T-cell (primary cell): ENCODE measurements at places on chromosomes 12 and 14.
A peak's percentile ranks its signal among the peaks of the same experiment; 100 is the strongest.

DNA sequence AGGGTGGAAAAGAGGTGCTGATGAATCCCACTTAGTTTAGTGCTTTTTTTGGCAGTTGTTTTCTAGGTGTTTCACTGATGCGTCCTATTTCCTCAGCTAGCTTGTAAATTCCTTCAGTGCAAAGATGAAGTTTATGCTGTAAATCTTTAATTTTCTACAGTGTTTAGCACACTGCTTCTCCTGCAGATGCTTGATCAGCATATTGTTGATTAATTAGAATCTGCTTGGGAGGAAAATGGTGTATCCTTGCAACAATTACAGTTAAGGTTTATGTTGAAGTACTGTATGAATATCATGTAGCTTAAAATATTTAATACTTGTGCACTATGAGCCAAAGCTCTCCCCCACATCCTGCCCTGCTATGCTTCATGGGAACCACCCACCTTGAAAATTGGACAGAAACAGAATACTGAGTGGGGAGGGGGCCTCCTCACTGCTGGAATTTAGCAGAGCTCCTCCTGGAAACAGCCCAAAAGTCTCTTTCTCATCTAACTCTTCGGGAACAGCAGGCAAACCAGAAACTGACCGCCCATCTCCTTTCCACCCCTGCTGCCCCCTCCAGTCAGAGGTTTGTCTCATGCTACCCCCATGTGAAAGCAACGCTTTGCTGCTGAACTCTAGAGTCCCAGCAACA, 20.3 kb upstream of the DHRS4 start:
- no peaks in the 10 kb centered on the region for H3K4me1 ChIP-seq
- no peak overlapping the region for H3K27ac ChIP-seq
- no peak for DNase-seq
- H3K27me3 ChIP-seq, result no peaks in the 10 kb centered on the region
- H3K4me3 ChIP-seq, result no peak overlapping the region

DNA sequence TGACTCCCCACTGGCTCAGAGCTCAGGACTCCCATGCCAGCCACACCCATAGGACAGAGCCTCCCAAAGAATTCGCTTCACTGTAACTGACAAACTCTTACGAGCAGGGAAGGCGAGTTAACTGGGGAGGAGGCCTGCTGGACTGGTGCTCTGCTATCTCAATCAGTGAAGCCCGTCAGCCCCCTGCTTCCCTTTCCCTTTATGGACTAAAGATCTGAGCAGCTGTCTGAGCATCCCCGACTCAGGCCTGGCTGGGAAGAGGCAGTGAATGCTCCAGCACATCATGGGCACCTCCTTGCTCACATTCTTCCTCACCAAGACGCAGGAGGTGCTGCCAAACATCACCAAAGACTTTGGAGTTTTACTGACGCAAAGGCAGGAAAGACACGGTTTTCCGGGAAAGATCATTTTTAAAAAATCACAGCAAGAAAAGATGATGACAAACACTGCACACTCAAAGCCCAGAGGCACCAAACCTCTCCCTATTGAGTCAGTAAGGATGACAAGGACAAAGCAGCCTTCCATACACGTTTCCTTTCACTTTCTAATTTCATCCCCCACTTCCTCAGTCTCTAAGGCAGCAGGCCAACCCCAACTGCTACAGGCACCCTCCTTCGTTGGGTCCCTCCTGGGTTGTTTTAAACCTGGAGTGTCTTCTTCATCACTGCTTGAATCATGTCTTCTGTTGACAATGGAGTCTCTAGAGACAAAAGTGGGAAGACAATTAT, 45.0 kb upstream of the P2RX7 start:
- H3K36me3 ChIP-seq, result no peaks in the 10 kb centered on the region
- DNase-seq, result no peak
- peaks cover 4% of the 10 kb centered on the region for H3K4me1 ChIP-seq
- H3K27me3 ChIP-seq, result no peaks in the 10 kb centered on the region
- no peak overlapping the region for H3K4me3 ChIP-seq

- no peaks in the 10 kb centered on the region for H3K4me1 ChIP-seq
- no peak overlapping the region for H3K4me3 ChIP-seq
- H3K36me3 ChIP-seq, result no peaks in the 10 kb centered on the region
- no peak for DNase-seq
- H3K27ac ChIP-seq, result no peak overlapping the region
- H3K27me3 ChIP-seq, result no peaks in the 10 kb centered on the region
Observed at GRCh38 chr14:60211153-60211552, 37.9 kb upstream of the PPM1A start.

DNA sequence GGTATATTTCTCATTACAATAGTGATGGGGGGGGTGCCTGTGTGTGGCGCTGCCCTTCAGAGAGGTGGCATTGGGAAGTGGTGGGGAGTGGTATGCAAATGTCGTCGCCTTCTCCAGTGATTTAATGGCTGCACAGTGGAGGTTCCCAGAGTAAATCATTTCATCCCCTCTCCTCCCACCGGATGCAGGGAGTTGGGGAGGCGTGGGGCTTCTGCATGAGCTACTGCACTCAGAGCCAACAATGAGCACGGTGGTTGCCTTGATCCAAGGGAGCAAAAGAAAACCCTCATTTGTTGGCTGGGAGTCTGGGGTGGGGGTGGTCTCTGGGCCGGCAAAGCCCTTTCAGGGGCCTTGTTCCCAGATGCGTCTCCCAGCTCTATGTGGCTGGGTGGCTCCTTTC, 124.3 kb downstream of the AACS start:
- no peak overlapping the region for H3K27ac ChIP-seq
- H3K4me1 ChIP-seq, result no peaks in the 10 kb centered on the region
- DNase-seq, result no peak
- H3K4me3 ChIP-seq, result no peak overlapping the region
- no peaks in the 10 kb centered on the region for H3K36me3 ChIP-seq

DNA sequence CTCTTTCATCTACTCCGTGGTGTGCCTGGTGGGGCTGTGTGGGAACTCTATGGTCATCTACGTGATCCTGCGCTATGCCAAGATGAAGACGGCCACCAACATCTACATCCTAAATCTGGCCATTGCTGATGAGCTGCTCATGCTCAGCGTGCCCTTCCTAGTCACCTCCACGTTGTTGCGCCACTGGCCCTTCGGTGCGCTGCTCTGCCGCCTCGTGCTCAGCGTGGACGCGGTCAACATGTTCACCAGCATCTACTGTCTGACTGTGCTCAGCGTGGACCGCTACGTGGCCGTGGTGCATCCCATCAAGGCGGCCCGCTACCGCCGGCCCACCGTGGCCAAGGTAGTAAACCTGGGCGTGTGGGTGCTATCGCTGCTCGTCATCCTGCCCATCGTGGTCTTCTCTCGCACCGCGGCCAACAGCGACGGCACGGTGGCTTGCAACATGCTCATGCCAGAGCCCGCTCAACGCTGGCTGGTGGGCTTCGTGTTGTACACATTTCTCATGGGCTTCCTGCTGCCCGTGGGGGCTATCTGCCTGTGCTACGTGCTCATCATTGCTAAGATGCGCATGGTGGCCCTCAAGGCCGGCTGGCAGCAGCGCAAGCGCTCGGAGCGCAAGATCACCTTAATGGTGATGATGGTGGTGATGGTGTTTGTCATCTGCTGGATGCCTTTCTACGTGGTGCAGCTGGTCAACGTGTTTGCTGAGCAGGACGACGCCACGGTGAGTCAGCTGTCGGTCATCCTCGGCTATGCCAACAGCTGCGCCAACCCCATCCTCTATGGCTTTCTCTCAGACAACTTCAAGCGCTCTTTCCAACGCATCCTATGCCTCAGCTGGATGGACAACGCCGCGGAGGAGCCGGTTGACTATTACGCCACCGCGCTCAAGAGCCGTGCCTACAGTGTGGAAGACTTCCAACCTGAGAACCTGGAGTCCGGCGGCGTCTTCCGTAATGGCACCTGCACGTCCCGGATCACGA, 2.2 kb downstream of the SSTR1 start:
- H3K27me3 ChIP-seq, result peaks cover 53% of the 10 kb centered on the region
- DNase-seq, result no peak
- H3K27ac ChIP-seq, result no peak overlapping the region

DNA sequence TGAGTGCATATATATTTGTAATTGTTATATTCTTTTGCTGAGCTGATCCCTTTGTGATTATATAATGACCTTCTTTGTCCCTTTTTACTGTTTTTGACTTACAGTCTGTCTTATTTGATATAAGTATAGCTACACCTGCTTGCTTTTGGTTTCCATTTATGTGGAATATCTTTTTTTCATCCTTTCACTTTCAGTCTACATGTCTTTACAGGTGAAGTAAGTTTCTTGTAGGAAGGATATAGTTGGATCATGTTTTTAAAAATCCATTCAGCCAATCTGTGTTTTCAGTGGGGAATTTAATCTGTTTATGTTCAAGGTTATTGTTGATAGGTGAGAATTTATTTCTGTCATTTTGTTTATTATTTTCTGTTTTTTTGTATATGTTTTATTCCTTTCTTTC, 12.1 kb downstream of the GZMH start:
- H3K36me3 ChIP-seq, result no peaks in the 10 kb centered on the region
- no peaks in the 10 kb centered on the region for H3K4me1 ChIP-seq
- H3K27ac ChIP-seq, result no peak overlapping the region
- H3K27me3 ChIP-seq, result peaks cover 21% of the 10 kb centered on the region

GRCh38 chr14:106395456-106396050, 869.2 kb downstream of the TMEM121 start:
- no peaks in the 10 kb centered on the region for H3K36me3 ChIP-seq
- H3K27me3 ChIP-seq, result peaks cover 16% of the 10 kb centered on the region
- peak; percentile 38 for DNase-seq
- peak overlapping the region; percentile 30 for H3K27ac ChIP-seq
- peaks cover 14% of the 10 kb centered on the region for H3K4me1 ChIP-seq
- no peak overlapping the region for H3K4me3 ChIP-seq

DNA sequence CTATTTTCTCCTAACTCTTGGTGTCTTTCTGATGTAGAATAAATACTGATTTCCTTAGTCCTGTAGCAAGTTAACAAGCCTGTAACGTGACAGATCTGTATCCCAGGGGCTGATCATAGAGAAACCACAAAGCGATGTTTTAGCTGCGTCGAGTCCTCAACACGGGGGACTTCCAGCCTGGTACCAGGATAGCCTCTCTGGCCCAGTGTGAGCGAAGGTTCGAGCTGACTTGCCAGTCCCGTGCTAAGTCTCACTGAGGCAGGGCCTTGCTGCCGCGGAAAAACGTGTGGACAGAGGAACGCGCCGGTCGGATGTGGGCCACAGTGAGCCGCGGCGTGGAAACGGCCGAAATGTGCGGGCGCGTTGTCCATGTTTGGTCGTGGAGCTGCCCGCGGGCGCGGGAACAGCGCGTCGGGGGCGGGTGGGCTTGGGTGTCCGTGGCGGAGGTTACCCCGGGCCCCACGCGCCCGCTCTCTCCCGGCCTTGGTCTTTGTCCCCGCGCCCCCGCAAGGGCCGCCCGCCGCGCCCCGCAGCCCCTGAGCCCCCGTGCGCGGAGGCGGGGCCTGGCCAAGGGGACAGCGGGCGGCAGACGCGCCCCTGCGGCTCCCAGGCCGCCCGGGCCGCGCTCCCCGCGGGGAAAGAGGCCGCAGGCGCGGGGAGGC, 531 bp upstream of the EML1 start:
- no peaks in the 10 kb centered on the region for H3K36me3 ChIP-seq
- no peak overlapping the region for H3K4me3 ChIP-seq
- no peak for DNase-seq
- H3K4me1 ChIP-seq, result peaks cover 8% of the 10 kb centered on the region

- no peak overlapping the region for H3K27ac ChIP-seq
- no peak overlapping the region for H3K4me3 ChIP-seq
- H3K27me3 ChIP-seq, result peaks cover 5% of the 10 kb centered on the region
- H3K36me3 ChIP-seq, result no peaks in the 10 kb centered on the region
- H3K4me1 ChIP-seq, result no peaks in the 10 kb centered on the region
- DNase-seq, result no peak
Observed at GRCh38 chr12:80400571-80400991, 43.5 kb upstream of the PTPRQ start.
